ENCODE measurements at places on chromosomes 7 and 10.

DNA sequence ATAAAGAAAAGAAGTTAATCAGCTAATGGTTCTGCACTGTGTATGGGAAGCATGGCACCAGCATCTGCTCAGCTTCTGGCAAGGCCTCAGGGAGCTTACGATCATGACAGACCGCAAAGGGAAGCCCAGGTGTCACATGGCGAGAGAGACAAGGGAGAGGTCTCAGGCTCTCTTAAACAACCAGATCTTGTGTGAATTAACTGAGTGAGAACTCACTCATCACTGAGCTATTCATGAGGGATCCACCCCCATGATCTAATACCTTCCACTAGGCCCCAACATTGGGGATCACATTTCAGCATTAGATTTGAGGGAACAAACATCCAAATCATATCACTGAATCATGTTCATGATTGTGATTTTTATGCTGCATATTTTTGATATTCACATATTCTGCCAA lies 5.8 kb downstream of the USP54 start:
- no peak for DNase-seq
- H3K4me3 ChIP-seq, result no peak overlapping the region
- H3K27ac ChIP-seq, result no peak overlapping the region
- H3K27me3 ChIP-seq, result no peaks in the 10 kb centered on the region
- H3K4me1 ChIP-seq, result peaks cover 21% of the 10 kb centered on the region
- H3K36me3 ChIP-seq, result no peaks in the 10 kb centered on the region

DNA sequence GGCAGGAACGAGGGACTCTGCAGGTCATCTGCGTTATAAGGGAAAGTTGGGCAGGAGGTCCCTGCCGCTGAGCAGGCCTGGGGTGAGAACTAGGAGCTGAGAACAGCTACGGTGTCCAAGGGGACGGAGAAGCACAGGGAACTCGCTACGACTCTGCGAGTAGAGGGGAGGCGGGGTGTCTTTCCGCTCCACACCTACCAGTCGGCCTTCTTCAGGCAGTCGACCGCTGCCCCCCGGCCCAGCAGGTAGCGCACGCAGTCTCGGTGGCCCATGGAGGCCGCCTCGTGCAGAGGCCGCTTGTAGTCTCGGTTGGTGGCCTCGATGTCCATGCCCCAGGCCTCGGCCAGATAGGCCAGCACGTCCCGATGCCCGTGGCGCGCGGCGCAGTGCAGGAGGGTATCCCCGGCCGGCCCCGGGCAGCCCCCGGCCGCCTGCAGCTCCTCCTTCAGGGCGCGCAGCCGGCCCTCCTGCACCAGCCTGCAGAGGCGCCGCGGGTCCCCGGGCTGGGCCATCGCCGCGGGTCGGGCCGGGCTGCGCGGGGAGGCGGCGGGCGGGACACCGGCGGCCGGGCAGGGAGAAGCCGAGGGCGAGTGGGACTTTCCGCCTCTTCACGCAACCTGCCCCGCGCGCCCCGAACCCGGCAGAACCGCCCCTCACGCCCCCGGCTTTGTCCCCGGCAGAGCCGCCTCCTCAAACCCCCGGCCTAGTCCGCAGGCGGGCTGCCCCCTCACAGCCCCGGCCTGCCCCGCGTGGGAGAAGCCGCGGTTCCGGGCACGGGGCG lies 660 bp downstream of the ANKRD16 start:
- peak overlapping the region; percentile 66 for H3K4me3 ChIP-seq
- H3K27ac ChIP-seq, result peak overlapping the region; percentile 69
- H3K4me1 ChIP-seq, result peaks cover 3% of the 10 kb centered on the region
- H3K27me3 ChIP-seq, result no peaks in the 10 kb centered on the region

DNA sequence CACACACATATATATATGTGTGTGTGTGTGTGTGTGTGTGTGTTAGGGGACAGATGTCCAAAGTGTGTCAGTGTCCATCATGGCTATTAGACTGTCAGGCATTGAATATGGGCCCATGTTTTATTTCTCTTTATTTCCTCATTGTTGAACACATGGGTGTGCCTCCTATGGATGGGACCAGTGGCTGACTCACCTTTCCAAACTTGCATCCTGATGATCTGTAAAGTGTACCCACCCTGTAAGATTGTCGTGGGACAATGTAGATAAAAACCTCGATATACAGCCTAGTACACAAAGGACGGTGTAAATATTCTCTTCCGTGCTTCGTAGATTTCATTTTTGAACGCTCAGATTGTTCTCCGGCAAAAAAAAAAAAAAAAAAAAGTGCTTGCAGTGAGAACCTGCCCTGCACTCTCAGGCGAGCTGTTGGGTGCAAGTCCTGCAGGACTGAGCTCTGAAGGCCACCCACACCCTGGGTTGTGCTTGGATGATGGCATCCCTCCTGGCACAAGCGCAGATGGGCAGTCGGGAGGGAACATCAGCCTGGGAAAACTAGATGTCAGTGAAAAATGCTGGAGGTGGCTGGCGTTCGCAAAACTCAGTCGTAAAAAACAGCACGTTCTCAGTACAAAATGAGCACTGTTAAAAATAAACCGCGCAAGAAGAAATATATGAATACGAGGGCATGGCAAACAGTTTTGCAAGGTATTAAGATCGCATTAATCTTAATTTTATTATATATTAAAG lies 166.9 kb downstream of the CUX1 start:
- no peak overlapping the region for H3K27ac ChIP-seq
- no peaks in the 10 kb centered on the region for H3K4me1 ChIP-seq
- no peaks in the 10 kb centered on the region for H3K27me3 ChIP-seq
- DNase-seq, result no peak

DNA sequence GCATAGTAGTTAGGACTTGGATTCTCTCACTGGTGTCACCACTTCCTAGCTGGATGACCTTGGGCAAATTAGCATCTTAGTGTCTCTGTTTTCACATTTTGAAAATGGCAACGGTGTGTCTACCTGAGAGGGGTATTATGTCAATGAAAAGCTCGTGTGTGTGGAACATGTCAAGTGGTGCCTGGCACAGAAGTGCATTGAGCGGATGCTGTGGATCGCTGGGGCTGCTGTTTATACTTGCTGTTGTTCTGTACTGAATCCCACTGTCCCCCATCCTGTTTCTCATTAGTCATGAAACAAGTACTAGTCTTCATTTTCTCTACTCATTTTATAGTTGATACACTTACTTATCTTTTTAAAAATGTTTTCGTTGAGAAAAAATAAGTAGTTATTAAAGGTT lies 26.1 kb downstream of the RBM33 start:
- no peaks in the 10 kb centered on the region for H3K27me3 ChIP-seq
- H3K4me1 ChIP-seq, result peaks cover 13% of the 10 kb centered on the region
- H3K27ac ChIP-seq, result no peak overlapping the region
- no peaks in the 10 kb centered on the region for H3K36me3 ChIP-seq

DNA sequence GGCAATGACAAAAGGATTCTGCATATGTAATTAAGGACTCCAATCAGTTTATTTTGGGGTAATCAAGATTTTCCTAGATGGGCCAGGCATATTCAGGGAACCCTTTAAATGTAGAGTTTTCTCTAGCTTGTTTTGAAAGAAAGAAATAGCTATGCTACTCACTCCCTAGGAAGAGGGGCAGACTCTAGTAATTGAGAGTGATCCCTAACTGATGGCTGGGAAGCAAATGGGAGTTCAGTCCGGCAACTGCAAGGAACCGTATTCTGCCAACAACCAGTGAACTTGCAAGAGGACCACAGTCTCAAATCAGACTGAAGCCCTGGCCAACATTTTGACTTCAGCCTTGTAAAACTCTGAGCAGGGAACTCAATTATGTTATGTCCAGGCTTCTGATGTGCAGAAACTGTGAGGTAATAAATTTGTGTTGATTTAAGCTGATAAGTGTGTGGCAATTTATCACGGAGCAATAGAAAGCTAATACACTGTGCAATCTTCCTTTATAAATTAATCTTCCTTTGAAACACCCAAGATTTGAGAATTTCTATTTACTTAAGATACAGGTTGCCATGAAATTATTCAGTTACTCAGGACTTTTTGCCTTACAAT lies 14.0 kb downstream of the AOAH start:
- H3K4me3 ChIP-seq, result no peak overlapping the region
- no peaks in the 10 kb centered on the region for H3K27me3 ChIP-seq
- no peaks in the 10 kb centered on the region for H3K4me1 ChIP-seq
- no peak overlapping the region for H3K27ac ChIP-seq
- no peak for DNase-seq
- no peaks in the 10 kb centered on the region for H3K36me3 ChIP-seq

GRCh38 chr10:116689744-116690143 lies 52.6 kb downstream of the HSPA12A start:
- H3K36me3 ChIP-seq, result no peaks in the 10 kb centered on the region
- no peak overlapping the region for H3K4me3 ChIP-seq
- DNase-seq, result no peak
- H3K27ac ChIP-seq, result no peak overlapping the region
- H3K4me1 ChIP-seq, result no peaks in the 10 kb centered on the region

Measured in Panc1 (cell line).